Activated T-helper 1 cell treated with anti-CD3 and anti-CD28 coated beads, Interleukin-12 subunit alpha, Interleukin-12 subunit beta, Interleukin-2, Interleukin-4 antibody, amounts not matched to agents 30 ng/mL and 10 ng/mL and 1 ng/mL, durations not matched to agents 14 hours and 24 hours and 36 hours (primary cell): ENCODE measurements at places on chromosomes 6 and 20. TPM values are rescaled to one million over a fixed set of nuclear protein-coding genes. Genes with fewer than 3 reads are reported as not detected.

TCF21 gene
- not detected in 2 replicates for total RNA-seq

AHI1 gene
- total RNA-seq = 142 and 146 TPM in 2 replicates

KCNS1 gene
- total RNA-seq = 0.49 and 0.51 TPM in 2 replicates

OPN5 gene
- total RNA-seq = not detected in 2 replicates

BPI gene
- total RNA-seq = not detected in 2 replicates

DNA sequence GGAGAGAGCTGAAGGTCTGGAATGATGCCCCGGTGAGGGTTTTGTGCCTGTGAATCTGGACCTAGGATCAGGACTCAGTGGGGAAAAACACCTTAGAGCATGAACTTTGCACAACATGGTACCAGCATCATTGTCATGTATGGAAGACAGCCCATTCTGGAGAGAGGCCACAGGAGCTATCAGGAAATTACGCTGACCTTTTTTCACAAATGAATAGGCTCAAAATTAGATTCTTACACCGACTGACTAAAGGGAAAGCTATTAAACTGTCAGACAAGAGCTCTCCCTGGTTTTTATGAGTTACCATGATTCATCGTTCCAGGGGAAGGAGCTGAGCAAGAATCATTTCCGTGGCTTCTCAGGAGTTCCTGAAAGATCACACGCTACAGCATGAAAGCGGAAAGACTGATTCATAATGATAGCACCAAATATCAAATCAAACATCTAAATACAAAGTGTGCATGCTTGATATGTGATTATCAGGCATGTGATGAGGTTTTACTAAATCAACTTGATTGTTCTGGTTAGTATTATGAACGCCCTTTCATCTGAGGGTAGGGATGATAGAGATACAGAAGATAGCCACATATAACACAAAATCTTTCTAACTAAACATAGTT lies 224.9 kb upstream of the SMLR1 start:
- peak overlapping the region; percentile 25 for H3K27ac ChIP-seq
- H3K4me3 ChIP-seq = peak overlapping the region; percentile 31
- no peak for DNase-seq

DNA sequence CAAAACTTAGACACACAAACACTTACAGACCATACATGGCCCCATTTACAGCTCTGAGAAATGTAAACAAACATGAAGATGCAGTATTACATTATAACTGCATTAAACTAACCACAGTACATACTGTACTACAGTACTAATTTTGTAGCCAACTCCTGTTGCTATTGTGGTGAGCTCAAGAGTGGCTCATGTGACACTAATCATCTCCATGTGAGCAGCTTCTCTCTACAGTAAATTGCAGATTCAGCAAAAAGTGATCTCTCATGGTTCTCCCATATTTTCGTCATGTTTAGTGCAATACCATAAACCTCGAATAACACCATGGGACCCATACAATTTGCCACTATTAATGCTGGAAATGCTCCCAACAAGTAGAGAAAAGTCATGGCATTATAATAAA lies 860.4 kb downstream of the EPHA7 start:
- H3K4me1 ChIP-seq = no peaks in the 10 kb centered on the region
- DNase-seq = no peak
- H3K4me3 ChIP-seq = no peak overlapping the region
- H3K27me3 ChIP-seq = no peaks in the 10 kb centered on the region
- no peak overlapping the region for H3K27ac ChIP-seq
- no peaks in the 10 kb centered on the region for H3K36me3 ChIP-seq

DNA sequence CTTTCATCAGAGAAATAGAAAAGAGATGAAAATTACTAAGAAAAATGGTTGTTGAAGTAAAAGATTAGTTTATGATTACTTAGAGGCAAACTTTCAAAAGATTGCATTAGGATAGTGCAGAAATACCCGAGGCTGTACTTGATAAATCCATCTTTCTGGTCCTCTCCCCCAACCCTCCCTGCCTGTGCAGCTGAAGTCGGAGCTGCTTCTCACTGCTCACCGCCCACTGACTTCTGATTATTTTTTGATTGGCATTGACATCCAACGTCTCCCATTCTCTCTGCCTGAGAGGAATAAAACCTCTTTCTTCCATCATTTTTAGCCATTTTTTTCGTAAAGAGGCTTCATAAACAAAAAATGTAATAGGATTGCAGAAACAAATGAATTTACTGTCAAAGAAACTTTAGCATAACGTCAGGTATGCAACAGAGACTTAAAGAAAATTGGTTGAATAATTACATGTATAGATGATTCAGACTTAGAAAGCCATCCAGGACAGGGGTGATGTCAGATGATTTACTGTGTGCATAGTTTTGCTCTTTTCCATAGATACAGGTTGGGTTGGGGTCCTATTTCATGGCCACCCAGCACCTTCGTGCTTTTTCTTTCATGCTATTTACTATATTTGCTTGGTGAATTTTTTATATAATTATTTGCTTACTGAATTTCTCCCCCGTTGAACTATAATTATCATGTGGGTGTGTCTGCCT lies 53.6 kb upstream of the EDN3 start:
- H3K36me3 ChIP-seq = peaks cover 23% of the 10 kb centered on the region
- no peak overlapping the region for H3K4me3 ChIP-seq
- H3K27me3 ChIP-seq = no peaks in the 10 kb centered on the region
- no peak overlapping the region for H3K27ac ChIP-seq
- no peak for DNase-seq

GRCh38 chr20:47795214-47795907 lies 10.1 kb upstream of the SULF2 start:
- H3K27me3 ChIP-seq = peaks cover 4% of the 10 kb centered on the region
- no peaks in the 10 kb centered on the region for H3K4me1 ChIP-seq
- no peak overlapping the region for H3K4me3 ChIP-seq

GRCh38 chr6:45951321-45952167 lies 64.1 kb downstream of the CLIC5 start:
- H3K27me3 ChIP-seq = peaks cover 2% of the 10 kb centered on the region
- no peaks in the 10 kb centered on the region for H3K4me1 ChIP-seq
- no peaks in the 10 kb centered on the region for H3K36me3 ChIP-seq
